Amygdala (tissue), 56 donors: ENCODE measurements at places on chromosomes 2 and 18.
A peak's percentile ranks its signal among the peaks of the same experiment; 100 is the strongest.

GRCh38 chr2:25281522-25281921, 60.2 kb downstream of the DNMT3A start:
- DNase-seq: no peak

DNA sequence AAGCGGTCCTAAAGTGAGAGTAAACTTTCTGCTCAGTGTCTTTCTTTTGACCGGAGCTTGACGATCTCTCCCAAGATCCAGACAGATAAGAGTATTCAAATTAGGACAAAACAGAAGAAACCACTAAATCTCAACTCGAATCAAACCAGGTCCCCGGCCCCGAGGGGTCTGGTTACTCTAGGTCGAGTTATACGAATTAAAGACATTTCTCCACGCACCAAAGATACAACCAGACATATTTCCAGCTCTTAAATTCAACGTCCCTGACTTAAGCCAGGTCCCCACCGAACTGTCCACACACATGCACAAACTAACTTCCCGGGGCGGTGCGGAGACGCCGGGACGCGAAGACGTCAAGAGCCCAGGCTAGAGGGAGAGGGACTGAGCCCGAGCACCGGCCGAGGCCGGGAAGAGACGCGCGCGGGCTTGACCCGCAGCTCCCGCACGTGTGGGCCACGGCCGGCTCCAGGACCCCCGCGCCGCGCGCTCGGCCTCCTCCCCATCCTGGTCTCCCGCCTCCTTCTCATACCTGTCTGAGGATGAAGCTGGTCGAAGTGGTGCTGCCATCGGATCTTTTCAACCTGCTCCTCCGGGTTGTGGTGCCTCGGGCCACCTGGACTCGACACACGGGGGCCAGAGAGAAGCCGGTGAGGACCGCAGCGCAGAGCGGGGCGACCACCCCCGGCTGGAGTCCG, 896 bp downstream of the CACNB4 start:
- peak; percentile 13 for DNase-seq

GRCh38 chr2:240603081-240603835, 16.7 kb downstream of the CAPN10 start:
- DNase-seq: no peak

- no peak for DNase-seq
Measured at GRCh38 chr2:215405722-215406581, 29.9 kb downstream of the FN1 start.

GRCh38 chr2:113162173-113162572, 11.6 kb upstream of the PSD4 start:
- DNase-seq: no peak

- no peak for DNase-seq
Measured at GRCh38 chr2:240629968-240630770, 4.9 kb downstream of the GPR35 start.

DNA sequence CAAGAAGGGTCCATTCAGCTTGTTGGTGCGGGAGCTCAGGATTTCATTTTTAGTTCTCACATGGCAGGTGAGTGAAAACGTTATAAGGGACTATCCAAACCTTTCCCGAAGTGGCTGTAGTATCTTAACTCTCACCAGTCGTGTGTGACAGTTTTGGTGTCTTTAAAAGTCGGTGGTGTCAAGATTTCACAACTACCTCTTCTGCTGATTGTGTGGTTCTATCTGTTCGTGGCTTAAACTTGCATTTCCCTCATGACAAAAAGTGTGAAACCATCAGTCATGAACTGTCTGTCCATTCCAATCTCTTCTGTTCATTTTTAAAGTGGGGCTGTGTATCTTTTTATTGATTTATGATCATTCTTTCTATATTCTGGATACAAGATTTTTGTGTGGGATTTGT, 3.8 kb upstream of the AQP12B start:
- DNase-seq: no peak

DNA sequence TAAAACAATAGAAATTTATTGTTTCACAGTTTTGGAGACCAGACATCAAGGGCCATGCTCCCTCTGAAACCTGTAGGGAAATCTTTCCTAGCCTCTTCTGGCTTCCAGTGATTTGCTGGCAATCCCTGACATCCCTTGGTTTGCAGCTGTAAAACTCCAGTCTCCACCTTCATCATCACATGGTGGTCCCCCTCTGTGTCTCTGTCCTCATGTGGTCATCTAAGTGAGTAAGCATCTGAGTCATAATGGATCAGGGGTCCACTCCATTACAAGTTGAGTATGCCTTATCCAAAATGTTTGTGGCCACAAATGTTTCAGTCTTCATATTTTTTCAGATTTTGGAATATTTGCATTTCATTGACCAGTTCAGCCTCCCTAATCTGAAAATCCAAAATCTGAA, 5.6 kb upstream of the SGPP2 start:
- DNase-seq: no peak
